Frontal cortex (tissue), 4 donors: ENCODE measurements at places on chromosomes 16 and 17. TPM values are rescaled to one million over a fixed set of nuclear protein-coding genes. Genes with fewer than 3 reads are reported as not detected.

DNA sequence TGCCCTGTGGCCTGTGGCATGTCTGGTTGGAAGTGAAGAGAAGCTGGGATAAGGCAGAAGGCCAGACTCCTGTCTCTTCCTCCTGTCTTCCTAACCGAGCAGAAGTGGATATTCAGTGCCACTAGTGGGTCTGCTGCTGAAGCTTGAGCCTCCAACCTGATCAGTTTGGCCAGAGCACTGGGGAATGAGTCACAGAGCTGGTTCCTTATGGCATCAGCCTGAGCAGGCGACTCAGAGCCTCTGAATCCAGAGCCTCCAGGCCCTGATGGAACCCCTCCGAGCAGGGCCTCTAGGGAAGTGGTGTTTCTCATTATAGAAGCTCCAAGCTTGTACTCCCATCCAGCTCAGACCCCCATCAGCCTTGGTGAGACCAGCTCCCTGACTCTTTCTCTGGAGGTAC is 2.0 kb downstream of the WSCD1 start:
- no peak for DNase-seq

GRCh38 chr17:4579678-4580077 is 4.7 kb upstream of the SMTNL2 start:
- DNase-seq = no peak

- no peak for DNase-seq
These were observed 534.4 kb upstream of the CDH5 start for GRCh38 chr16:65831903-65832666.

GRCh38 chr16:12317856-12318537 is 341.5 kb downstream of the SNX29 start:
- no peak for DNase-seq

- DNase-seq = no peak
These were observed 2.1 kb upstream of the MRC2 start for GRCh38 chr17:62625184-62625869.

DNA sequence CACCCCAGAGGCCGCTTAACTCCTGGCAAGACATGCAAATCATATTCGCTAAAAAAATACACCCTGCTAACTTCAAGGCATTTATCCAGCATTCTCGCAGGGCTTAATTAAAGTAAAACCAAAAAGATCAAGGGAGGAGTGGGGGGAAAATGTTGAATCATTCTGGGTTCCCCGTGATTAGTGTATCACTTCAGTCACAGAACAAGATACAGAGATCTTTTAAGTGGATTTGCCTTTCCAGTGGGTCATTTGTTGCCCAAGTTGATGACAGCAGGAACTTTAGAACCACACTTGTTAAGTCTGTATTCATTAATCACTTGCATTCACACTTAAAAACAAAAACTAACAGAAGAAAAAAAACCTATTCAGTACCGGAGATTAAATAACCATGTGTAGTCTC is 17.3 kb downstream of the CRYBA1 start:
- DNase-seq = no peak

- DNase-seq = no peak
These were observed 40.3 kb downstream of the MAP1LC3B start for GRCh38 chr16:87432330-87432915.

DNA sequence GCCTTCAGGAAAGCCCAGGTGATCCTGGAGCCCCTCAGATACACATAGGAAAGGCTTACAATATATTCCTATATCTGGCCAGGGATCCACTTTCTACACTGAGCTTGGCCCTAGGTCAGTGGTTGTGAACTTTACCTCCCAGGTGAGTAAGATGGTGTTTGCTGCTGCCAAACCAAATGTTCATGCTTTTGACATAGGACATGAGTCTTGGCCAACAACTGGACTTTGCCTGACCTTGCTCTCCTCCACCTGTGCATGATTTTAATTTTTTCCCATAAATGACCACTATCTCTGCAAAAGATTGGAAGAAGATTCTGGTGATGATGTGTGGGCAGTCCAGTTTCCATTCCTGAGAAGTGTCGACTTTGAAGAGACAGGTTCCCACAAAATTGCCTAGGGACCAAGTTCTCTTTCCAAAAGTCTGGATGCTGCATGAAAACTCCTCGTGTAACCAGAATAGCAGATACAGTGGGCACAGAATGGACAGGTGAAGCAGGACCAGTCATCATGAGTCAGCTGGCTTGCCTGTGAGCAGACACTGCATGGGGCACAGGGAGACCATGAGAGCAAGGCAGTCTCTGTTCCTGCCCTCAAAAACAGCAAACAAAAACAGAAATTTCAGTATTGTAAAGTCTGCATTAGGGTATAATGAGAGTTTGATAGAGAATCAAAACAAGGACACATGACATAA is 226.4 kb upstream of the MON1B start:
- DNase-seq = no peak

DNA sequence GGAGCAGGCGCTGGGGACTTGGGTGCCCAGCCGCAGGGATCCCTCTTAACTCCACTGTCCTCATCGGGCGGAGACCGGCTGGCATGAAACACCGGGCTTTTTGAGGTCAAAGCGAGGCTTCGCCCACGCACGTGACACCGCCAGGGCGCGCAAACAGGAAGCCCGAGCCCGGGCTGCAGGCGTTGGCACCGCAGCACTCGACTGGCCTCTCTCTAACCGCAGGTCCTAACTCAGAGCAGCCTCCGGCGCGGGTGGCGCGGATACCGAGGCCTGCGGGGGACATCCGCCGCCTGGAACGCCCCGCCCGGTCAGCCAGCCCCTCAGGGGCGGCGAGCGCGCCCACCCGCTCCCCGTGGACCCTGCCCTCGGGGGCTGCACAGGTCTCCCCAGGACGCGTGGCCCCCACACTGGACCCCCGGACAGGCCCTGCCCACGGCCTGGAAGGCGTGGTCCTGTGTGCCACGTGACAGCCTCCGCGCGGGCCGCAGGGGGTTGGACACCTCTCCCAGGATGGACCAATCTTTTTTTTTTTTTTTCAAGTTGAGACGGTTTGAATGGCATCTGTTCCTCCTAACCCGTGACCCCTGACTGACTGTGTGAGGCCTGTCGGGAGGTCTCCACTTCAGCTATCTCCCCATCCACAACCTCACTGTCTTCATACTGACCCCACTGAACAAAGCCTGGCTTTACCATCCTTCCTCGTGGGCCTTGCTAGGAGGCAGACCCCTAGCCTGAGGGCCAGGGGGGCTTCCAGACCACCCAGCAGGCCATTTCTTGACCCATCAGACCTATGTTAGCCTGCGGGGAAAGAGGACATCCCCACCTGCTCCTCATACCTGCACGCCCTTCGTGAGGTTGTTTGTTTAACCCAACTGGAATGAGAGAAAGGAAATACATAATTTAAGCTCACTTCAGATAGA is 8.4 kb upstream of the SLC47A2 start:
- DNase-seq = peak; percentile 56

Gene NPIPB9
- total RNA-seq = 2.4 TPM

Gene HOXB4
- total RNA-seq = not detected

Gene MRPL45
- total RNA-seq = 36.3 TPM

Gene KRTAP1-5
- not detected for total RNA-seq
